D341Med (cell line): ENCODE measurements at places on chromosomes 1 and 21.

GRCh38 chr1:2354511-2355372 lies 36.6 kb downstream of the MORN1 start:
- no peak for DNase-seq

- no peak for DNase-seq
These were observed 23.3 kb downstream of the TOMM20 start for GRCh38 chr1:235105051-235106043.

DNA sequence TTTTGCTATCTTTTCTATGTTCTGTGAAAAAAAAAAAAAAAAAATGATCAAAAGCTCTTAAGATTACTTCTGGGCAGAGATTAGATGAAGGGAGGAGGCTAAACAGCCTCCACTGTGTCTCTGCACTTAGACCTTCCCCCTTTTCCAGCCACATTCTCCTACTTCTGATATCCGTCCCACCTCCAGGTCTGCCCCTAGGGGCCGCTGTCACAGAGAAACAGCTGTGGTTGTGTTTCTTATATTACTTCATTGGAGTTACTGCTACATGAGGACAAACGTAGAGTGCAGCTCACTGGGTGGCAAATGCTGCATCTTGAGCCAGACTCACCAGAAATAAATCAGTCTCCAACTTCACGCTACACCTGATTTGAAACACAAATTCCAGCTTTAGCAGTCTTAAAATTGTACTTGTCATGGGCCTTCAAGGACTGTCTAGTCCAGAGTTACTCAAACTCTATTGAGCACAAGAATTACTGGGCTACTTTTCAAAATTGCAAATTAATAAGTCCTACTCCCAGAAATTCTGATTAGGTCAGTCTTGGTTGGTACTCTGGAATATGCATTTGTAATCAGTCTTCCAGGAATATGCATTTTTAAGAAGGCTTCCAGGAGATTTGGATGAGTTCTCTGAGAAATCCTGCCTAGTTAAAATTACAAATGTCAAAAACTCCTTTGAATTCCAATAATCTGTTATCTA lies 125.2 kb upstream of the PTBP2 start:
- DNase-seq: peak; percentile 65

- no peak for DNase-seq
These were observed 46.0 kb downstream of the PKP1 start for GRCh38 chr1:201329286-201329685.

DNA sequence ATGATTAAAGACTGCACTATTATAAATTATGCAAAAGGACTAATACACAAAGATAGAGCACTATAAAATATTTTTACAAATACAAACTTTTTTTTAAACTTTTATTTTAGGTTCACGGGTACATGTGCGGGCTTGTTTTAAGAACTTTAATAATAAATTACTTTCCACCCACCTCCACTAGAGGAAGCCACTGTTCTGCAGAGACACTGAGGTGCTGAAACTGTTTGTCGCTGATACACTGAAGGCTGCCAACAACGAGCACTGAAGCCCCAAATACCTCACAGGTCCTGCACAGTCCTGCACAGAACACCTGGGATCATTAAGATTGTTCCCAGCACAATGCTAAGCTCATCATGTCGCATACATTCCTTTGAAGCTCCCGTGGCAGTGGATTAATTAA lies 19.9 kb downstream of the COA6 start:
- no peak for DNase-seq

- no peak for DNase-seq
These were observed 102.8 kb downstream of the RHOU start for GRCh38 chr1:228837817-228838716.

DNA sequence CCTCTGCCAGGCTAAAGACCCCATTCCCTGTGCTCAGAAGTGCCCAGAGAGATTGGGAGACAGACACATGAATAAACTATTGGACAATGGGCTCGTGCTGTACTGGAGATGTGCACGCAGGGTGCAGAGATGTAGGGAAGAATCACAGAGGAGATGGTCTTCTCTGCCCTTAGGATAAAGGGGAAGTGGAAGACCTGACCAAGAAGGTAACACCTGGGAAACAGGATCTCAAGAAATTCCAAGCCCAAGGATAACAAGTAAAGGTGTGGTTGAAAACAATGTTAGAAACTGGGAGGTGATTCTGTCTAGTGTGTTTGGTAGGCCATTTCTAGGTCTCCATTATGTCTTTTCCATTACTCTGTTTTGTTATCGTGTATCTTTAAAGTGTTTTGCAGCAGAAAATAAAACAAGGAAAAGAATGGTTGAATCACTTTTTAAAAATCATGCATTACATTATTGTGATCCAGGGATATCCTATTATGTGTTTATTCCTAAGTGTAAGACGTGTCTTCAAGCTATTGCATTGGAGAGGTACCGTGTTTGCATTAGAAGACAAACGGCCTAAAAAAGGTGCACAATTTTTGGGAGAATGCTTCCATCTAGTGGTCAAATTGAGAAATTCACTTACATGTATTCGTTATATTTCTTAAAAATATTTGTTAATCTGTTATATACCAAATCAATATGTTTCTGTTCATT lies 40.8 kb upstream of the KCTD3 start:
- peak; percentile 44 for DNase-seq

- no peak for DNase-seq
These were observed 17.4 kb upstream of the METTL18 start for GRCh38 chr1:169812131-169812530.

DNA sequence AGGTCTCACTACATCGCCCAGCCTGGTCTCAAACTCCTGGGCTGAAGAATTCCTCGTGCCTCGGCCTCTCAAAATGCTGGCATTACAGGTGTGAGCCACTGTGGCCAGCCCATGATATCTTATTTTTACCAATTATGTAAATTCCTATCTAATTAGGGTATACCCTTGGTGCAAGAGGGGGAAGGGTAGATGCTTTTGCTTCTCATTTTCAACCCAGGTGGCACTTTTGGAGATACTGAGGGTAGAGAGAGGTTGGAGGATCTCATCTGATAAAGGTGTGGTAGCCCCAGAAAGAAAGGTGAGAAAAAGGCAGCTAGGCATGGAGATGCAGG lies 17.4 kb downstream of the ENSA start:
- no peak for DNase-seq

- no peak for DNase-seq
These were observed 33.6 kb upstream of the FHAD1 start for GRCh38 chr1:15213341-15213821.

DNA sequence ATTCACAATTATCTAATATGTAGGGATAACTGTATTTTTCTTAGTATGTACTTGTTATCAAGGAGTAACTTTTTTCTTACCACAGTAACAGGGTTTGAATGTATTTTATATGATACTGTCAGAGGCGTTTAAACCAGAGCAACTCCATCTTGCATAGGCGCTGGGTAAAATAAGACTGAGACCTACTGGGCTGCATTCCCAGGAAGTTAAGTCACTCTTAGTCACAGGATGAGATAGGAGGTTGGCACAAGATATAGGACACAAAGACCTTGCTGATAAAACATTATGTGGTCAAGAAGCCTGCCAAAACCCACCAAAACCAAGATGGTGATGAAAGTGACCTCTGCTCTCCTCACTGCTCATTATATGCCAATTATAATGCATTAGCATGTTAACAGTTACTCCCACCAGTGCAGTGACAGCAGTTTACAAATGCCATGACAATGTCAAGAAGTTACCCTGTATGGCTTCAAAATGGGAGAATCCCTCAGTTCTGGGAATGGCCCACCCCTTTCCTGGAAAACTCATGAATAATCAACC lies 64.8 kb downstream of the RPE65 start:
- DNase-seq: no peak

GRCh38 chr1:160789702-160790611 lies 6.0 kb upstream of the LY9 start:
- DNase-seq: no peak

DNA sequence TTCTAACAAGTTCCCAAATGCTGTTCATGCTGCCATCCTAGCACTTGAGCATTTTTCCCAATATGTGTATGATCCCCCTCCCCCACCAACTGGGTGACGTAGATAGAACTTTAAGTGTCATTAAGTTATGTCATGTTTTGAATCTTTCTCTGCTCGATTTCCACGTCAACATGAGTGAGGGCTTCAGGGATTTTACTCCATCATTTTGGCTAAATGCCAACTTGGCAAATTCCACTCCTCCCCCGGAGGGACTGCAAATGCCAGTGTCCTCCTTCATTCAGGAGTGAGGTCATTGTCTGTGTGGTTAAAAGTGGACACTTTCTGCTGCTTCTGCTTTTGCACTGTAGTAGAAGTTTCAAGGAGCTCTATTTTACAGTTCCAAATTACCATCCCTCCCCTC lies 201.7 kb downstream of the FGGY start:
- no peak for DNase-seq

- DNase-seq: peak; percentile 81
These were observed 108.0 kb upstream of the ADAR start for GRCh38 chr1:154716011-154716410.

- DNase-seq: no peak
These were observed 5.1 kb downstream of the SH2D1B start for GRCh38 chr1:162406811-162407210.
